ENCODE measurements at places on chromosomes 1 and 21.
A peak's percentile ranks its signal among the peaks of the same experiment; 100 is the strongest.

- no peak for DNase-seq
Measured at GRCh38 chr1:75085931-75086330, 48.3 kb upstream of the LHX8 start.

- DNase-seq, result peak; percentile 86
Measured at GRCh38 chr1:160193091-160193819, 2.9 kb downstream of the CASQ1 start.

DNA sequence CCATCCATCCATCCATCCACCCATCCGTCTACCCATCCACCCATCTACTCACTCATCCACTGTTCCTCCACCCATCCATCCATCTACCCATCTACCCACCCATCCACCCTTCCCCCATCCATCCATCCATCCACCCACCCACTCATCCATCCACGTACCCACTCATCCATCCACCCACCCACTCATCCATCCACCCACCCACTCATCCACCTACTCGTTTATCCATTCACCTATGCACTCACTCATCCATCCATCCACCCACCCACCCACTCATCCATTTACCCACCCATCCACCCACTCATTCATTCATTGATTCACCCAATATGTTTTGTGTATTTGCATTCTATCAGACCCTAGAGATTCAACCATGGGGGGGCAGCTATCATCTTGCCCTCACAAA lies 27.2 kb downstream of the TNFRSF8 start:
- no peak for DNase-seq

DNA sequence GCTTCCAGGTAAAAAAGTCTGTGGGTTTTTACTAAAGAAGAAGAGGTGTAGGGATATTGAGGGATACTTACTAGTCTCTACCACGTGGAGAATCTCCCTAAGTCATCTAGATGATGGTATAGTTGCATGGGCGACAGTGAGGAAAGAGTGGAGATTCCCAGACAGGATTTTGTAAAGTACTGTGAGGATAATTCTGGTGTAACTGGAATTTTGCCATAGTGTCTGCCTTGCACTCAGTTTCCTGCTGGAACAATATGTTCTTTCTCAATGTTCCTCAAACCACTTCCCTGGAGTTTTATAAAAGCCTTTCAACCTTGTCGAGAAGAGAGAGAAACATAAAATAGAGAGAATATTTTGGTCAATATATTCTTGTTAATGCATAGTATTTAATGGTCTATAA lies 95.1 kb upstream of the WLS start:
- DNase-seq, result no peak

- no peak for DNase-seq
Measured at GRCh38 chr21:35859677-35860076, 200.6 kb downstream of the SETD4 start.

DNA sequence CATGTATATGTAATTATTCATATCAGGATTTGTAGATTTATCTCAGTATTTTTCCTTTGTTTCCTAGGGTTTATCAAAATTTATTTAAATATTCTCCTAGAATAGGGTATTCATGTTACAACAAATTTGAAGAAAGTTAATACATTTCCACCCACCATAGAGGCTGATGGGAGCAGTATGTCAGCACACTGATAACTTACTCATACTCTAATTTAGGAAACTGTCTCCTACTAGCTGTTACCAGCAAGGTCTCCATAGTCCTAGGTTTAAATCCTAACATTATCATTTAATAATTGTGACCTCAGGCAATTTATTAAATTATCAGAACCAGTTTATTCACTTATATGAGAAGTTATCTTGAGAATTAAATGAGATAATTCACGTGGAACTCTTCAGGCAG lies 127.0 kb downstream of the USP25 start:
- no peak for DNase-seq

DNA sequence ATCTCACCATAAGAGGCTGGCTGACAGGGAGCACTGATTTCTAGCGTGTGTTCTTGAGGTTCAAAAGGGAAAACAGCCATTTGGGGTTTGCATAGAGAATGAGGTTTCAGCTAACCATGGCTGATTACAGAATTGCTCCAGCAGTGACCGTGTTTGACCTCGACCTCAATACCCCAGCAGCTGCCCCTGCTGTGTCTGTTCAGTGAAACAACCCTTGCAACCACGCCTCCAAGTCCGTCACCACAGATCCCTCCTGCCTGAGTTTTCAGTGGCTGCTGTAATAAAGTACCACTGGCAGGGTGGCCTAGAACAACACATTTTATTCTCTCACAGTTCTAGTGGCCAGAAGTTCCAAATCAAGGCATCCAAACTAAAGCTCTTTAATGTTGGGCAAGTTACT lies 147.7 kb downstream of the HUNK start:
- DNase-seq, result no peak

- DNase-seq, result no peak
Measured at GRCh38 chr1:57986432-57986831, 560.1 kb downstream of the OMA1 start.

DNA sequence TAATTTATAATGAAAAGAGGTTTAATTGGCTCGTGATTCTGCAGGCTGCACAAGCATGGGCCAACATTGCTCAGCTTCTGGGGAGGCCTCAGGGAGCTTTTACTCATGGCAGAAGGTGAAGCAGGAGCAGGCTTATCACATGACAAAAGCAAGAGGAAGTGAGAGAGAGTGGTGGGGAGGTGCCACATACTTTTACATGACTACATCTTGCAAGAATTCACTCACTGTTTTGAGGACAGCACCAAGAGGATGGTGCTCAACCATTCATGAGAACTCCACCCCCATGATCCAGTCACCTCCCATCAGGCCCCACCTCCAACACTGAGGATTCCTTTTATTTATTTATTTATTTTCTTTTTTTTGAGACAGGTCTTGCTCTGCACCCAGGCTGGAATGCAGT lies 5.5 kb upstream of the PLEKHM2 start:
- DNase-seq, result no peak

GRCh38 chr1:90716552-90717355 lies at the start of gene BARHL2:
Gene BARHL2, minus strand, starts transcription at chr1:90717302. Its CDS starts 107 bp downstream, at chr1:90717195.
- DNase-seq, result no peak

- no peak for DNase-seq
Measured at GRCh38 chr1:6416295-6416656, 3.4 kb downstream of the HES2 start.

DNA sequence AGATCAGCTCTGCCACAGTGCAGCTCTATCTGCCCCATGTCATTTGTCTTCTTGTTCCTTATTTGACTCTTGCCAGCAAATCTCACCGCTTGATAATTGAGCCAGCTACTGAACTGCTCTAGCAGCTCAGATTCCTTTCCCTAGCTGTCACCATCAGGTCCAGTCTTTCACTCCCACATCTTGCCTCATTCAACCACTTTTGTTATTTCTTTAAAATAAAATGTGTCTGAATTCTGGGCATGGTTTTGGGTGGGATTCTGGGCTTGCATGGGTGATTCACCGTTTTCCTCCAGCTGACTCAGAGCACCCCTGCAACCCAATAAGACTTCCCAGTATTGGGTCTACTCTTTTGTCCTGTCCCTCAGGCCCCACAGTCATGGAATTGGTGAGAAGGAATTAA lies 215.7 kb downstream of the DSCAM start:
- no peak for DNase-seq

- DNase-seq, result no peak
Measured at GRCh38 chr1:168881656-168882260, 152.8 kb upstream of the DPT start.

GRCh38 chr1:91672601-91673161 lies 172.0 kb downstream of the CDC7 start:
- DNase-seq, result no peak

GRCh38 chr1:203325026-203325417 lies 19.7 kb downstream of the BTG2 start:
- DNase-seq, result peak; percentile 82

- DNase-seq, result peak; percentile 30
Measured at GRCh38 chr1:46487818-46488218, 1.8 kb upstream of the DMBX1 start.

- DNase-seq, result peak; percentile 66
Measured at GRCh38 chr1:37795340-37796125, 1.9 kb downstream of the MANEAL start.

GRCh38 chr1:10733474-10734366 lies 62.7 kb downstream of the CASZ1 start:
- DNase-seq, result no peak

DNA sequence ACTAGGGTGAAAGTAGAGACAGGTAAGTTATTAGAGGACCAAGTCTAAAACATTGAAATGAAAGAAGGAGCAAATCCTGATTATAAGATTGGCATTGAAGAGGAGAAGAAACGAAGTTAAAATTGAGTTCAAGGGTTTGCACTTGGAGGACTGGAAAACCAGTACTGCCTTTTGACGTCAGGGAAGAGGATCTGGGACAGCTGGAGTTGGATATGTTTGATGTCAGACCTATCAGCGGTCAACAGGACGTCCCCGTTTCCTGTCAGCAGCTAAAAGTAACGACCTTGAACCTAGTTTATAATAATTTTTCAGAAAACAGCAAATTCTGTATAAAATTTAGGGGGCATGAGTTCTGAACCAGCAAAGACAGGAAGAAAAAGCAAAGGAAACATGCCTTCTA lies 1.2 kb upstream of the NID1 start:
- no peak for DNase-seq

- DNase-seq, result no peak
Measured at GRCh38 chr1:229230893-229231753, 39.8 kb upstream of the RAB4A start.

DNA sequence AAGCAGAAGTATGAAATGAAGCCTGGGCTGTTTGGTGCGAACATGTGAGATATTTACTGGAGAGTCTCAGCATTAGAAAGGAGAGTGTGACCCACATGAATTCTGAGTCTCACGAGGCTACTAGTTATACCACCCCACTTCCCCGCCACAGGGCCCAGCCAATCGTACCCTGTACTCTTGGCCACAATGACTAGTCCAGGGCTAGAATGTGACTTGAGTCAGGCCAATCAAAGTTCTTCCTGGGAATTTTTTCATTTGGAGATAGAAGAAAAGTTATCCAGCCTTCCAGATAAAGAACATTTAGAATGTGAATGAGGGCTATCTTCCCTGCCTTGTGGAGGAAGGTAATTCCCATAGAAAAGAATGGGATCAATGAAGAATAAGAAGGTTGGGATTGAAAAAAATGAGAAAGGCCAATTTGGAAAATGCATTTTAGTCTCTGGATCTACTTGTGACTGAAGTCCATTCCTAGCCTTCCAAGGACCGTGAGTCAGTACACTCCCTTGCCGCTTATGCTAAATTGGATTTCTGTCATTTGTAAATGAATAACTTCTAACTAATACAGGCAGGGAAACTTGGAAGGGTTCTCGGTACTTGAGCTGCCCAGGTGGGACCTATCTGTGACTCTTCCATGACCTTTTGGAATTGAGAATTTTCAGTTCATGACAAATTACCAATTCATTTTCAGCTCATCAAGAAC lies 12.3 kb upstream of the RIMKLA start:
- DNase-seq, result no peak

GRCh38 chr21:18877917-18878316 lies 474.3 kb upstream of the TMPRSS15 start:
- no peak for DNase-seq

- no peak for DNase-seq
Measured at GRCh38 chr1:1809489-1809888, 31.2 kb upstream of the NADK start.

- no peak for DNase-seq
Measured at GRCh38 chr1:226983247-226983991, 43.3 kb downstream of the COQ8A start.

DNA sequence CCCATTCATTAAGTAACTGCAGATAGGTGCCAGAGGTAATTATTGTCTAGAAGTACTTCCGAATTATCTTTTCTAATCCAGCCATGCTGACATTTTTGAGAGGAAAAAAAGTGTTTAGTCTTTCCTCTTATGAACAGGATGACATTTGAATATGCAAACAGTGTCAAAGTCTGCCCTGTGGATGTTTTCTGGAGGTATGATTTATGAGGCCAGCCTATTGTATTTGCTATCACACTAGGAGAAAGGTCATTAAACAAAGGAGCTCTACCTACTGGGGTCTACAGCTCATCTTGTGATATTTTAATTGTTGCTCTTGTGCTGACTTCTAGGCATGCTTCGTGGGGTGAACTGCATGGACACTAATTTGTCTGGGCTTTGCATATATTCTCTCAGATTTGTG lies 559.7 kb upstream of the CAMK1G start:
- DNase-seq, result no peak

DNA sequence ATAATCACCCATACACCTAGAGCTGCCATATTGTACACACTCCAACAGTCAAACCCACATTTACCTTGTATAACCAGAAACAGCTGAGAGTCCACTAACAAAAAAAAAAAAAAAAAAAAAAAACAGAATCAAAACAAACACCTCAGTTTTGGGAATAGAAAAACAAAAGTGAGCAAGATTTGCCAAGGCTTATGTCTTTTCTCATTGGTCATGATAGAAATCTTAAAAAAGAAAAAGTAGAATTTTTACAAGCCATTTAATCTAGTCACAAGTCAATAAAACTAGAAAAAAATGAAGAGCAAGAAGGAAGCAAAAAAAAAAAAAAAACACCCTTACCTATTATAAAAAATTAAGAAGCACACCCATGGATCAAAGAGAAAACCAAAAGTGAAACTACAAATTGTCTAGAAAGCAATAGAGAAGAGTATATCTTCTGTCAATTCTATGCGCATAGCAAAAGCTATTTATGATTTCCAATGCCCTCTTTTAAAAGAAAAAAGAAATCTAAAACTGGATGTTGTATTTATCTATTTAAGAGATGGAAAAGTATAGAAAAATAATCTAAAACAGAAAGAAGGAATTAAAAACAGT lies 113.2 kb upstream of the GALNT2 start:
- DNase-seq, result no peak

GRCh38 chr1:167249702-167250101 lies 29.0 kb downstream of the POU2F1 start:
- DNase-seq, result no peak

DNA sequence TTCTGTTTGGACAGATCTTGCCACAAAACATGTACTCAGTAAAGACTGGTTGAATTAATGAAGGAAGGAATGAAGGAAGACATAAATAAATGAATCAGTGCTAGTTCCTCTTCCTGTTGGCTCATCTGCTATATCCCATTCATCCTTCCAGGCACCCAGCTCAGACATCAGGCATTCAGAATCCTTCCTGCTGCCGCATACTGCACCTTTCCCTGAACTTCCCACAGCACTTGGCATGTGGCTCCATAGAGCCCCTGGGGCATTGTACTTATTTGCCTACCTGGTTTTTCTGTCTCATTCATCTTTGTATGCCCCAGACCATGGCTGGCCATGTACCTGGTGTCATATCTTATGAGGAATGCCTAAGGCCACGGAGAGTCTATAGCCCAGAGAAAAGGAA lies 34.4 kb upstream of the ZNF648 start:
- no peak for DNase-seq

- DNase-seq, result no peak
Measured at GRCh38 chr1:188022661-188023060, 1193.9 kb downstream of the PLA2G4A start.

Measured in activated CD8-positive, alpha-beta T cell treated with anti-CD3 and anti-CD28 coated beads, Interleukin-2, amount 10 ng/mL, durations not matched to agents 7 days and 5 days (primary cell).